Fibroblast of skin of left quadriceps (primary cell): ENCODE measurements at places on chromosomes 5 and 9.

DNA sequence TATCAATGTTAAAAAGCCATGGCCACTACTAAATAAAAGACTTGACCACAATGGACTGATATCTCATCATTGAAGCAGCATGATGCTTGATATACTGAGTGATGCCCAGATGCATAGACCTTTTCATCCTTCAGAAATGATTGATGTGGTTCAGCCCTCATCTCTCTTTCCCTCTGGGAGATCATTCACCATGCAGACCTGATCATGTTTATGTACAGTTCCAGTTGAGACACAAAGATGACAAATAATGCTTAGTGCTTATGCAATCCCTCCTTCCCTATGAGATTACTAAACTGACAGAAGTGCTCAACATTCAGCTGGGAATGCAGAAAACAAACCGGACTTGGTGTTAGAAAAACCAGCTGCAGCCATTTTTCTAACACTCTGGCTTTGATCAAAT is 91.9 kb upstream of the TLR4 start:
- DNase-seq = no peak

DNA sequence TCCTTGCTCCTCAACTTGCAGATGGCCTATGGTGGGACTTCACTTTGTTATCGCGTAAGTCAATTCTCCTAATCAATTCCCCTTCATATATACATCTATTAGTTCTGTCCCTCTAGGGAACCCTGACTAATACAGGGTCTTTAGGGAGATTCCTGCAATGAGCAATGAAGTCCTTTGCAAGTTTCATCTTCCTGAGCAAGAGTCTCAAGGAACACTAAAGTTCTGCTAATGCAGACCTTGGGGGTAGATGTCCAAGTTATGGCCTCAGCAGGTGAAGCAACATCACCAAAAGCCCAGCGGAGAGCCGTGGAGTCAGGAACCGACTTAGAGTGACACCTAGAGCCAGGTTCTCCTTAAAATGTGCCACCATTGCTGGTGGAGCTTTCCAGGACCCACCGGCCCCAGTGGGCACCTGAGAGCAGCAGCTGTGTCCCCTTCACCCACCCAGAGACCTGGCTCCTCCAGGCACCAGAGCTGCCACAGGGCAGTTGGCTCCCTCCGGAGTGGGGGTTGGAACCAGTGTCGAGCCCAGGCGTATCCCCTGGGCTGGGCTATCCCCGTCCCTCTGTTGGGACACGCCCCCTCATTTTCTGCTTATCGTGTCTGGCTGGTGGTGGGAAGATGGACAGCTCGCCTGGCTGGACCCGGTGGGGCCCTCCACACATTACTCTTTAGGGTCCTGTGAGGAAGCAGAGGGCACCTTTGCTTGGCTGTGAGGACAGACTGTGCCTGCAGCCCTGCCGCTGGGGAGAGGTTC is 10.9 kb upstream of the FCN1 start:
- DNase-seq = no peak

GRCh38 chr9:129239946-129240490 is 62.0 kb upstream of the IER5L start:
- no peak for DNase-seq

- DNase-seq = no peak
These were observed 415.3 kb downstream of the MAN2A1 start for GRCh38 chr5:110104726-110105669.
